GM12878 (cell line): ENCODE measurements at places on chromosomes 13 and 19. TPM values are rescaled to one million over a fixed set of nuclear protein-coding genes. Genes with fewer than 3 reads are reported as not detected.

- no peak for DNase-seq
These were observed 20.3 kb upstream of the NPAS1 start for GRCh38 chr19:46999377-46999776.

- DNase-seq = no peak
These were observed 19.0 kb upstream of the ISYNA1 start for GRCh38 chr19:18456974-18457373.

DNA sequence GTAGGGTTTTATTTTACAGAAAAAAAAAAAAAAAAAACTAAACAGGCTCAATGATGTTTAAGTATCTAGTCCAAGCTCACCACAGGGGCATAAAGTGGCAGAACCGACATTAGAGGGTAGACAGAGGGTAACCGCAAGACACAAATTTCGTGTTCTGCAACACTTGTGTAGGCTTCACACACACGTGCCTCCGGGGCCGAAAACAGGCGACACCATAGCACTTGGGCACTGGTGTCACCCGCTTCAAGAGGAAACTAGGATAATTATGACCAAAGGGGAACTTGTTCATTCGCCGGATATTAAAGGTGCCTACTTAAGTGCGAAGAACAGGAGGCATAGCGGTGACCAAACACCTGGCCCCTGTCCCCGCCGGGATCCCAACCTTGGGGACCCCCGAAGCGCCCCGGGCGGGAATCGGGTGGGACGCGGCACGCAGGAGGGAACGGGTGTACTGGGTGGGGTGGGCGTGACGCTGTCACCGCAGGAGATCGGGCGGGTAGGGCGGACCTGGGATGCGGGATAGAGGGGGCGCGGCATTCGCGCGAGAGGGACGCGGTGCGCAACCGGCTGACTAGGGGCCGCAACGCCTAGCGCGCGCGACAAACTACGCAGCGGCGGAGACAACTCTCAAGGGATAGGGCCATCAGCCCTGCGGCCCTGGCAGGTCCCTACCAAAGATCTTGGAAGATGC lies 558 bp downstream of the MZT1 start:
- no peak for DNase-seq

- DNase-seq = no peak
These were observed 64.5 kb downstream of the ABCC4 start for GRCh38 chr13:95236774-95237173.

DNA sequence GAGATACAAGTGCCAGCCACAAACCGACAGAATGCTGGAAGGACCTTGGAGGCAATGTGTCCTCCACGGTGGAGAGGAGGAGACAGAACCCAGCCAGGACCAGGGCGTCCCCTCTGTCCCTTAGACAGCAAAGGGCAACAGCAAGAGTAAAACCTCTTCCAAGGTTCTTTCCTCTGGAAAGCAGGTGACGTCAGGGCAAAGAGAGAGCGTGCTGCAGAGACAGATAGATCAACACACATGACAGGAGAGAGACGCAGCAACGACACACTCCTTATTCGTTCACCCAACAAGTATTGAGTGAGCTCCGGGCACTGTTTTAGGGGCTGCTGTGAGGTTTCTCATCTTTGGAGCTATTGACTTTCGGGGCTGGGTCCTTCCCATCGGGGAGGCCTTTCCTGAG lies 1.3 kb upstream of the GALP start:
- DNase-seq = no peak

DNA sequence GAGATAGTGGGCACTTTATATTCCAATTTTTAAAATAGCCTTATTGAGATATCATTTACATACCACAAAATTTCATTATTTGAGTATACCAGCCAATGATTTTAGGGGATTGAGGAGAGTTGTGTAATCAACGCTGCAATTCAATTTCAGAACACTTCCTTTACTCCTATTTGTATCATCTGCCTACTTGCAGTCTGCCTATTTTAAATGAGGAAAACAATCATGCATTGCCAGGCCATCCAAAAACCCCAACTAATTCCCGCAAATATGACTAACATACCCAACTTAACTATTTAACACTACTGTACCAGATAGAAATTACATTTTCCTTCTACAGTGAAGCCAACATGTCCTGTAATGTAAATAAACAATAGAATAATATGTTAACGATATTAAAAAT lies 26.7 kb downstream of the CAB39L start:
- no peak for DNase-seq

GRCh38 chr19:926589-927350 lies 935 bp downstream of the ARID3A start:
- no peak for DNase-seq

DNA sequence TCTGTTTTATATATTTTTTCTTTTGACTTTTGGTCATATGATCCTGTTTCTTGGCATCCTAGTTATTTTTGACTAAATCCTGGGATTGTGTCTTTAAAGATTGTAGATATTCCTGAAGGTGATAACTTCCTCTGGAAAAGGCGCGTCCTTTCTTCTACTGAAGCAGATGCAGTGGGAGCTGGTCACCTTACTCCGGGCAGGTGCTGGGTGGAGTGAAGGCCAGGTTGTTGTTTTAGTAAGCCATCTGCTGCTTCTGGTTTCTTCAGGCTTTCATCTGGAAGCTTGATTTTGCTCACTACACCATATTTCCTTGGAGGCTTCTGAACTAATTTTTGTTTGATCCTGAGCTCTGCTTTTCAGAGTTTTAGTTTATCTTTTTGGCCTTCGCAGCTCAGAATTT lies 21.5 kb downstream of the URI1 start:
- DNase-seq = no peak

GRCh38 chr13:67950603-67951002 lies 720.5 kb upstream of the PCDH9 start:
- DNase-seq = no peak

The SPHK2 gene
- 33.1 and 40.5 TPM in 2 replicates for total RNA-seq

The SPRY2 gene
- total RNA-seq = 19.5 and 19.8 TPM in 2 replicates

The ADAMTS10 gene
- total RNA-seq = 0.45 and 0.59 TPM in 2 replicates

The ZNF99 gene
- not detected in 2 replicates for total RNA-seq

The BSPH1 gene
- not detected in 2 replicates for total RNA-seq
